ENCODE measurements at places on chromosomes 16 and 17.

DNA sequence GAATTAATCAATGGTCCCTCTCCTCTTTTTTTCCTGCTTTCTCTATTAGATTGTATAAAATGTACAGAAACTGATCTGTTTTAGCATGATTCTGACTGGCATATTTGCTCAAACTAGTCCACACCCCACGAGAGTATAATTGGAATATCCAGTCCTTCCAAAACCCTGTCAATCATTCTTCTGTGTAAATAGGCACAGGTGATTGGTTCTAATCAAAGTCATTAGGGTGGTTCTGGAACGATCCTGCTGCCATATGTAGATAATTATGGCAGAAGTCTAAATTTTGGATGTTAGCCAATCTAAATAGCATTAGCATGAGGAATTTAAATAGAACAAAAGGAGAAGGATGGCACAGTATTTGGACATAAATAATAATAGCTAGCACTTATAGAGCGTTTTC lies 165.7 kb downstream of the SHISA6 start:
- DNase-seq: no peak

GRCh38 chr17:69075823-69076222 lies 15.1 kb upstream of the ABCA9 start:
- peak; percentile 29 for DNase-seq

- DNase-seq: no peak
These were observed 3.2 kb downstream of the SHBG start for GRCh38 chr17:7633093-7633492.

DNA sequence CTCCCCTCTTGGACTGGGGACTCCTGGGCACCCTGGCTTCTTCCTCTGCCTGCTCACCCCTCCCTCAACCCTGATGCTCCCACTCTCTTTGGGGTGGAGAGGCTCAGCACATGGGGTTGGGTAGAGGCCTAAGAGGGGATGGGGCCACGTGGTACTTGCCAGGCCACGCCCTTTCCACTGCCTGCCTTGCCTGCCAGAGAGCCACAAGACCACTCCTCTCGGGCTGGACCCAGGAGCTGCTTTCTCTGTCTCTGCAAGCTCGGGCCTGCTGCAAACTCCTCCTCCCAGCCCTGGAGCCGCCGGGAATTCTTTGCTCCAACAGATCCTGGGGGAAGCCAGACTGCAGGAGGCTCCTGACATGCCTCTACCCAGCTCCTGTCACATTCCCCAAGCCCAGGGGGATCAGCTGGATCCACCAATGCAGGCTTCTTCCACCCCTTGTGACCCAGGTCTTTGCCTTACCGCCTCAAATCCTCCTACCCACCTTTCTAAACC lies 11.8 kb downstream of the DLX4 start:
- no peak for DNase-seq

- DNase-seq: no peak
These were observed 418.7 kb downstream of the KCNJ2 start for GRCh38 chr17:70588003-70588402.

GRCh38 chr17:40130352-40131042 lies 8.7 kb downstream of the MSL1 start:
- no peak for DNase-seq

- DNase-seq: no peak
These were observed 472.8 kb downstream of the TOX3 start for GRCh38 chr16:52074133-52074532.

DNA sequence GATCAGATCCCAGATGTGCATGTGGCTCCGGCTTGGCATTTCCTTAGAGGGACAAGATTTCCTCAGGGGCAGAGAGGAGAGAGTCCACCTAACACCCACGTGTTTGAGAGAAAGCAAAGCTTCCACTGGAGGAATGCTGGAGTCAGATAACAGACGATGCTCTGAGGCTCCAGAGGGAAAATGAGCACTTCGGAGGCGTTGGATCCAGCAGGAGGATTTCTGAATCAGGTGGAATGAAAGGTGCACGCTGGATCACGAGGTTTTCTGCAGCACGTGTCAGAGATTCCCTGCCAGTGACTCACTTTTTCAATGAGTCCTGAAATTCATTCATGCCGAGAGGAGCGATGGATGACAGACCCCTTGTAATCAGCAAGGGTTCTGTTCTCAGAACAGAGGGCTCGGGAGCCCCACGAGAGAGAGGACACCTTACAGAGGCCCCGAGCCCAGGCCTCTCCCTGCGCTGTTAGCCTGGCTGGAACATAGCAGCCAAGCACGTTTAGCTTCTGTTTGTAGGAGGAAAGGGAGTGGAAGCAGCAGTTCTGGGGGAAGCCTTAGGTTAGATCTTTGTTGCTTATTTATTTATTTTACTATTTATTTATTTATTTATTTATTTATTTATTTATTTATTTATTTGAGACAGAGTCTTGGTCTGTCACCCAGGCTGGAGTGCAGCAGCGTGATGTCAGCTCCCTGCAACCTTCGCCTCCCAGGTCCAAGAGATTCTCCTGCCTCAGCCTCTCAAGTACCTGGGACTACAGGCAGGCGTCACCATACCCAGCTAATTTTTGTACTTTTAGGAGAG lies 49.3 kb upstream of the JPH3 start:
- no peak for DNase-seq

- DNase-seq: no peak
These were observed 33.1 kb upstream of the C16orf78 start for GRCh38 chr16:49340466-49340865.

- no peak for DNase-seq
These were observed 24.5 kb upstream of the SUPT4H1 start for GRCh38 chr17:58376472-58377000.

DNA sequence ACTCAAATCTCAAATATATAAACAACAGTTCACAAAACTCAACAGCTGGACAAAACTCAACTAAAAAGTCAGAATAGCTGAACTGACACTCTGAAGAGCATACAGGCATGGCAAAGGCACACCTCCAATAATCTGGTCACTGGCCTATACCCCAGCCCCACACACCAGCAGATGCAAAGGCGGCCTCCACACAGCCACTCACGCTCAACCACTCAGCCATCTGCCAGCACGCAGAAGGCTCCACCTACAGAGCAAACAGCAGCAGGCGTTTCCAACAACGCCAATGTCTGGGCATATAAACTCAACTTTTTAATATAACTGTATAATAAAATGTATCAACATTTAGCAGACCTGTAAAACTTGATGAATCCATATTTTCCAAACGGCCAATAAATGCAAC lies 17.2 kb downstream of the USP7 start:
- no peak for DNase-seq

GRCh38 chr17:81741594-81742452 lies 29.7 kb downstream of the SLC25A10 start:
- DNase-seq: no peak

GRCh38 chr16:26464576-26465266 lies 602.0 kb upstream of the C16orf82 start:
- DNase-seq: no peak

DNA sequence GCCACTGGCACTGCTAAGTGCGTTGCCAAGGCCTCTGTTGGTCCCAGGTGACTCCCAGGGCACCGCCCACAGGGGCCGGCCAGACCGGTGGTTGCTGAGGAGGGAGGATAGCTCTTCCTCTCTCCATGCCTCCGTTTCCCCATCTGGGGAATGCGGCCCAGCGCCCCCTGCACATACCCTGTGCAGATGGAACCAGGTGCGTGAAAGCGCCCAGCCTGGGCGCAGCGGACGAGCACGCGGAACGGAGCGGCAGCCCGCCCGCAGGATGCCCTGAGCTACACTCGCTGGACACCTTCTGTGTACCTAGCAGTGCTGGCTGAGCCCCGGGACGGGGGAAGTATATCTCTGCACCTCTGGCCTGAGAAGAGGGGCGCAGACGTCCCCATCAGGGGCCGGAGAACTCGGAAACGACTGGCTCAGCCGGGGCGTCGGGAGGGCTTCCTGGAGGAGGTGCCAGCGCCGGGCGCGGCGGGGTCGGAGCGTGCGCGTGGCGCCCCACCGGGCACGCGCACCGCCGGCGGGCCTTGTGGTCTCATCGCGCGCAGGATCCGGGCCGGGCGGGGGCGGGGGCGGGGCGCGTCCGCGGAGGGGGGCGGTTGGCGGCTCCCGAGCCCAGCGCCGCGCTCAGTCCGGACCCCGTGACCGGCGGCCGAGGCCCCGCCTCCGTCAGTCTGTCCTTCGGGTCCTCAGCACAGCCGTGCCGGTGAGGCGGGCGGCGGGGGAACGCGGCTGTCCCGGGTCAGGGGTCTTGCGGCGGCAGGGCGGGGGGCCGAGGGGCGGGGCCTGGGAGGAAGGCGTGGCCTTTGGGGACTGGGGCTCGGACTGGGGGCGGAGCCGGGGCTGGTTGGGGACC lies at the start of the genes CCDC78 and HAGHL:
Gene CCDC78 (minus strand): TSS at position 6 of the 853 bp plus-strand sequence. CDS start 76 bp downstream, outside the sequence.
Gene HAGHL (plus strand): TSS at position 669 of the 853 bp plus-strand sequence. CDS start 404 bp downstream, outside the sequence.
- DNase-seq: peak; percentile 20

DNA sequence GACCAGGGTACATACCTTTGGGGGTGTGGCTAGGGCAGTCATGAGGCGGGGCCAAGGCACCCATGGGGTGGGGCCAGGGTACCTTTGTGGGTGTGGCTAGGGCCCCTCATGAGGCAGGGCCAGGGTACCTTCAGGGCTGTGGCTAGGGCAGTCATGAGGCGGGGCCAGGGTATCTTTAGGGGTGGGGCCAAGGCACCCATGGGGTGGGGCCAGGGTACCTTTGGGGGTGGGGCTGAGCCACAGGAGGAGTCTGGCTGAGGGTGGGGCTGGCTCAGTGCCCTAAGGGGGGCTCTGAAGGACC lies 3.5 kb downstream of the GNG13 start:
- DNase-seq: no peak

DNA sequence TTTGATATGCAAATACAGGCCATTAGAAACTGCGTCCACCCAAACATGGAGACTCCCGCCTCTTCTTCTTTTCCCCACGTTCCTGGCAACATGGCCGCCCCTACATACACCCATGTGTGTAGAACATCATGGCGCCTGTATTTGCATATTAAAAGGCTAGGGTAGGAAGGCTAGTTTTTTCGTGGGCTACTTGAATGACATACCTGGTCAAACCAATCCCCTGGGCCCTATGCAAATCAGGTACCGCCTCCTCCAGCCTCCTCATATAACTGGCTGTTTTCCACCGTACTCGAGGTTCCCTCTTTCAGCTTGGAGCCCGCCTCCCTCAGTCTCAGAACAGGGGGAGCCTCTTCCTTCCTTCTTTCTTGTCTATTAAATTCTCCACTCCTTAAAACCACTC lies 840 bp upstream of the CD300LB start:
- no peak for DNase-seq

GRCh38 chr17:34581446-34582184 lies 2.2 kb downstream of the TMEM132E start:
- DNase-seq: no peak

DNA sequence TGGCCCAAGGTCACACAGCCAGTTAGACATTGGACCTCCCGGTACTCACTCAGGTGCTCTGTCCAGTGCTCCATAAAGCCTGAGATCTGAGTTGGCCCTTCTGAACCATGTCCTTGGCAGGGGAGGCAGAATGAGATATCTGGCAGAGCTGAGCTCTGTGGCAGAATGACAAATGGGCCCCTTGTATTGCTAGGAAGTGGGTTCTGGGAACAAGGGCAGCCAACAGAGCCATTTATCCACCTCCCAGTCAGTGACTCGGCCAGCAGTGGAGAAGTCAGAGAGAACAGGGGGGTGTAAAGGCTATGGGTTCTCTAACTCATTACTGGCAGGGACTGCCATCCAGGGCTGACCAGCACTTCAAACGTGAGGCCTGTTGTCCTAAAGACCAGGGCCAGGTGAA lies 117.1 kb upstream of the NLRP1 start:
- DNase-seq: no peak

DNA sequence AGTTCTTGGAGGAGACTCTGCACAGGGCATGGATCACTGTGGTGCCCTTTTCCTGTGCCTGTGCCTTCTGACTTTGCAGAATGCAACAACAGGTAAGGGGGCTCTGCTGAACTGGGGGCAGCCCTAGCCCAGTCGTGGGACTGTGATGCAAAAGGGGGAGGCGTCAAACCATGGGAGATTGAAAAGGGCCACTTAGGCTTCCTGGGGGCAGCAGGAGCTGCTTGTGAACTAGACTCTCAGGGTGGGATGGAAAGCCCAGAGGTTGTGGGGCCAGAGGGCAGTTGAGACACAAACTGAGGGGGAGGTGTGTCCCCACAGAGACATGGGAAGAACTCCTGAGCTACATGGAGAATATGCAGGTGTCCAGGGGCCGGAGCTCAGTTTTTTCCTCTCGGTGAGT lies 19.6 kb downstream of the ADGRG5 start:
- DNase-seq: no peak

DNA sequence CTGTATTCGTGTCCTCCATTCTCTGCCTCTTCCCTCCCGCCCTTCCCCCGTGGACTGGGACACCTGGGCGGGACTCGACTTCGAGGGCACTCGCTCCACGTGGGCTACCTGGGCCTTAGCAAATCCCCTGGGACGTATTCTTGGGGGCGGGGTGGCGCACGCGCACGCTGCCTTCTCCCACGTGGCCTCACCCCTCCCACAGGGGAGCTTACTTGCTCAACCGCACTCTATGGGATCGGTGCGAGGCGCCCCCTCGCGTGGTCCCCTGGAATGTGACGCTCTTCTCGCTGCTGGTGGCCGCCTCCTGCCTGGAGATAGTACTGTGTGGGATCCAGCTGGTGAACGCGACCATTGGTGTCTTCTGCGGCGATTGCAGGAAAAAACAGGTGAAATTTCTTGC lies 3.5 kb downstream of the VMO1 start:
- no peak for DNase-seq

DNA sequence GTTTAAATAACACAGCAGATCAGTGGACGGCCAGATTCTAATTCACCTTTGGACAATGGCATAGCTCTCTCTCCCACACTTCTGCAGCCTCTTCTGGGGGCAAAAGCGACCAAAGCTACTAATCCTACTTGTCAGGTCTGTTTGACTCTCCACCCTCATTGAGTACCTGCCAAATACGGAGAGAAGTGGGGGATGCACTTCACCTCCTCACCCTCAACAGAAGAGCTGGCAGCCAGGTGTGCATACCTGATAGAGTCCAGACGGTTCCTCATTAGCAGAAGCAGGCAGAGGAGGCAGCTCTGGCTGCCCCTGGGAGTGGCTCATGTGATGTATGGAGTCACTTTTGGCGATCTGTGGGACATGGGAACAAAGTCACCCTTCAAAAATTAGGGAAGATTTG lies 4.9 kb downstream of the DNAH3 start:
- no peak for DNase-seq

DNA sequence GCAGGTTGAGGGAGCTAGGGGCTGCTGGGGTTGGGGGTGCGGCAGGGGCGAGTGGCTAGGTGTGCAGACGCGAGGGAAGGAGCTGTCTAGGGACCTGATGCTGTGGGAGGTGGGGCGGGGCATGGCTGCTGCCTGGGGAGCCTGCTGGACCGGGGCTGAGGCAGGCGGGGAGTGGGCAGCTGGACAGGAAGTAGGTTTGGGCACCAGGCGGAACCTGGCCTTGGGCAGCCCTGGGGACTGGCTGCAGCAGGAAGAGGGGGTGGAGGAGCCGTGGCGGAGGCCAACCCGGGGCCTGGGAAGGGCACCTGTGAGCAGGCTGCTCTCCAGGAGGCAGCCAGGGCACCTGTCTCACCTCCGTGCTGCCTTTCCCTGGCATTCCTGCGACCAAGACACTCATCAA lies 5.9 kb upstream of the DNASE1L2 start:
- no peak for DNase-seq

Measured in AG10803 (cell line).